ENCODE measurements at places on chromosomes 1 and 21. TPM values are rescaled to one million over a fixed set of nuclear protein-coding genes. Genes with fewer than 3 reads are reported as not detected.

Gene PFDN2
- 84.2 TPM for polyA plus RNA-seq

Gene KRTAP23-1
- not detected for polyA plus RNA-seq

Gene DMRTA2
- not detected for polyA plus RNA-seq

Gene PTPN22
- 0.21 TPM for polyA plus RNA-seq

Gene GREM2
- 2.1 TPM for polyA plus RNA-seq

Gene OTUD7B
- polyA plus RNA-seq: 11.5 TPM

Gene FBXO2
- polyA plus RNA-seq: 1.3 TPM

Gene DYNLT5
- polyA plus RNA-seq: 0.71 TPM

Gene WDR64
- polyA plus RNA-seq: not detected

Gene MIXL1
- 0.21 TPM for polyA plus RNA-seq

Gene OR14K1
- not detected for polyA plus RNA-seq

Gene NTNG1
- 0.32 TPM for polyA plus RNA-seq

Gene CD101
- polyA plus RNA-seq: not detected

Gene KCNJ9
- polyA plus RNA-seq: not detected

Gene CELA2A
- not detected for polyA plus RNA-seq

Gene C1orf141
- polyA plus RNA-seq: not detected

Gene MRPS14
- polyA plus RNA-seq: 40.8 TPM

Gene NBPF4
- not detected for polyA plus RNA-seq

Gene NLRP3
- polyA plus RNA-seq: 0.06 TPM

- no peak for DNase-seq
Observed at GRCh38 chr1:80225510-80225909, 1219.0 kb upstream of the ADGRL4 start.

DNA sequence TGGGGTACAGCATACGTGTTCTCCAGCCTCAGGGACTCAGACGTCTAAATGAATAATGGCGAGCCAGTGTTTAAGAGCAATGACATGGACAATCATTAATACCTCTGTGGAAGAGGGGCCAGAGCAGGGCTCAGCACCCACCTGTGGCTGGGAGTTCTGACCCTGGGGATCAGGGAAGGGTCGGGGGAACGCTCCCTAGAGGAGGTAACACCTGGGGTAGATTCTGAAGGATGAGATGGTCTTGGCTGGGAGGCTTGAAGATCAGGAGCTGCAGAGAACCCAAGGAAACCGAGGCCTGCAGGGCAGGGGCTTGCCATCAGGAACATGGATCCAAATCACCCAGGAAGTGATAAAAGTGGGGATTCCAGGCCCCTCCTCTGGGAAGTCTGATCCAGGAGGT is 138.2 kb upstream of the RUNX3 start:
- no peak for DNase-seq

DNA sequence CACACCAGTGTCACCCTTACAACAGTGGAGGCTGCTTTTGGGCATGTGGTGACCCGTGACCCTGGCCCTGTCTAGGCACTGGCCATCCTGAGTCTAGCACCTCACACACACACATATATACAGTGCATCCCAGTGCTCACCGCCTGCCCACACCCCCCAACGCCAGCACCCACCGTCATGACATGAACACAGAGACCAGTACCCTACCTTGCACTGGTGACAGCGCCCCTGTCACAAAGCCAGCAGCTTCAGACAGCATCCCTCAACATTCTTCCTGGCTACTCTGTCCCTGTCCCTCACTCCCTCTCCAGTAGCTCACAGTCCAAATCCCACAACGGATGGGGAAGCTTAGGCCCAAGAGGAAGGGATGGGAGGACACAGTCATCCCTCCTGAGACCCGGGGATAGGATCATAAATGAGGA is 27.1 kb downstream of the AHDC1 start:
- DNase-seq: no peak

GRCh38 chr1:207495801-207496792 is at the start of gene CR1:
TSS of gene CR1 (plus strand) at chr1:207496157. CDS start at chr1:207496268, 111 bp downstream.
- DNase-seq: no peak

DNA sequence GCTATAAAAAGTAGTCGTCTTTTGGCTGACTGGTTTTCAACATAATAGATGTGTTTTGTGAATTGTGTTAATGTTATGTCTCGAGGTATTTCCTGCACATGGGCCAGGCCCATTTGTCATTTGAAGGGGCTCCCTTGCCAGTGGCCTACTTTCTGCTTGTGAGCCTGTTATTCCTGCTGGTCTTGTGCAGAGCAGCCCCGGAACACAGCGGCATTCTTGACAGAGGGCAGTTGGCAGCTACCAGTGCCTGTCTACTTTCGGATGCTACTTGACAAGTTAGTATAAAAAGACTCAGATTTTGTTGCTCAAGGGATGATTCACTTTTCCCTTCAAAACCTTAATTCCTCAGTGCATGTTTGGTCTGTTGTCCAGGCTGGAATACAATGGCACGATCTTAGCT is 28.5 kb downstream of the PGM1 start:
- no peak for DNase-seq

DNA sequence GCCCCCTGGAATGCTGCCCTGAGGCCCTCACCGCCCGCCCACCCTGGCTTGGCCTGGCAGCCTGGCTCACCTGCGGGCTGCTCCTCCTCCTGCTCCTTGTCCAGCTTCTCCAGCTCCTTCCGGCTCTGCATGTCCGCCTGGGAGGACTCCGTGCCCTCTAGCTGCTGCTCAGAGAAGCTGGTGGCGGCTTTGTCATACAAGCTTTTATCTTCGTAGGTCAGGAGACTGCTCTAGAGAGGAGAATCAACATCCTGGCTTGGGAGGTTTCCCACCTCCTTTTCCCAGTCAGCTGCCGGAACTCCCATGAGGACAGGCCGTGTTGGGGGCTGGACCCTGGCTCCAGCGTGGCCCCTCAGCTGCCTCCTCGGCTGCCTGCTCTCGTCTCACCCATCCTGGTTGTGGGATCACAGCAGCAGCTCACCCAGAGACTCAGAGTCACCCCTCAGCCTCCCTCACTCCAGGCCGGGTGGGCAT is 36.6 kb upstream of the TMEM52 start:
- DNase-seq: no peak

DNA sequence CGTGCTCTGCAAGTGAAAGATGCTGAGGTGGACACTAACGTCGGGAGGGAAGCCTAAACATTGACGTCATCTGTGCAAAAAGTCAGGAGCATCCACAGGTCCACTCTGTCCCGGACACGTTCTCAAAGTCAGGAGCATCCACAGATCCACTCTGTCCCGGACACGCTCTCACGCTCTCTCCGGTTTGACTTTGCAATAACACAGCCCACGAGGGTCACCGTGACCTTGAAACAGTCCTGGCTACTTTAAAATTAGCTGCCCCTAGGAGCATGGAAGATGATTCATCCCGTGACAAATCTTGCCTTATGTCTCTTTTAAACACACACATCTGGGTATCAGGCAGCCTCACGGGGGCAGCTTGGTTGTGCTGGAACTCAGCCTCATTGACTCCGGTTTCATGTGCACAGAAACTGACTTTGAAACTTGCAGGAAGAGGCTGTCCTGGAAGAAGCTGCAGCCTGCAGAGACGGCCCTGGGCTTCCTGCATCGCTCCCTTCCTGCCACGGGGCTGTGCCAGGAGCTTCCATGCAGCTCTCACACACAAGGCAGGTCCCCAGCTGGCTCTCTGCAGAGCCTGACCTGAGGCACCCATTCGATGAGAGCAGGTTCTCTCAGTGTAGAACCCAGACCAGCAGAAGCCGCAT is 18.1 kb upstream of the COL18A1 start:
- peak; percentile 87 for DNase-seq

DNA sequence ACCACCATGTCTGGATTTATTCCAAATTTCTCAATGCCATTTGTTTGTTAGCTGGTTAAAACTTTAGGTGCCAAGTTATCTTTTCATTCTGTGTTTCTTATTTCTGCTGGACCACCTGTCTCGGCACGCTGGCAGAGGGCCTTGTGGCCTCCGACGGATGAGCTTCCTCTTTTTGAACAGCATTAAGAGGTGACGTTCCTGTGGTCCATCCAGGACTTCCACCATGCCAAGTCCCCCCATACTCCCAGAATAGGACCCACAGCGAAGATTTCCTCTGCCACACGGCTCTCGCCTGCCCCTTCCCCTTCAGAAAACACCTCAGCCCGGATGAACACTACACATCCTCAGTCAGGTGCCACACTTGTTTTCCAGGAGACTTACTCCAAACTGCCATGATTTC is 73.8 kb downstream of the NTPCR start:
- no peak for DNase-seq

DNA sequence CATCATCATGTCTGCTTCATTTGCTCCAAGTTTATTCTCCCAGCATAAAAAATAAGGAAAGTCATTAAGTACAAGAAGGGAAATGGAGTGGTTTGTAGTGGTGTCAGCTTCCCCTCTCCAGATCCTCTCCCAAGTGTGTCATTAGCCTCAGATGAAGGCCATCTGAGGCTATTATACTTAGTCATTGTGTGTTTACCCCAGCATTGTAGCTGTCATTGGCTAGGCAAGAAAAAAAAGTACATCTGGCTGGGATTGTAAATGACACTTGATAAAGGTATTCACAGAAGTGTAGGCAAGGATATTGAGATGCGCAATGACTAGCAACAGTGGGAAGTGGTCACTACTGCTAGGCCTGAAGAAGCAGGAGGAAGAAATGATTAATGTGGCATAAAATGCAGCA is 316.9 kb upstream of the SGIP1 start:
- no peak for DNase-seq

- no peak for DNase-seq
Observed at GRCh38 chr1:89440911-89441310, 77.1 kb downstream of the GBP6 start.

- DNase-seq: no peak
Observed at GRCh38 chr1:100866041-100866900, 28.4 kb downstream of the EXTL2 start.

DNA sequence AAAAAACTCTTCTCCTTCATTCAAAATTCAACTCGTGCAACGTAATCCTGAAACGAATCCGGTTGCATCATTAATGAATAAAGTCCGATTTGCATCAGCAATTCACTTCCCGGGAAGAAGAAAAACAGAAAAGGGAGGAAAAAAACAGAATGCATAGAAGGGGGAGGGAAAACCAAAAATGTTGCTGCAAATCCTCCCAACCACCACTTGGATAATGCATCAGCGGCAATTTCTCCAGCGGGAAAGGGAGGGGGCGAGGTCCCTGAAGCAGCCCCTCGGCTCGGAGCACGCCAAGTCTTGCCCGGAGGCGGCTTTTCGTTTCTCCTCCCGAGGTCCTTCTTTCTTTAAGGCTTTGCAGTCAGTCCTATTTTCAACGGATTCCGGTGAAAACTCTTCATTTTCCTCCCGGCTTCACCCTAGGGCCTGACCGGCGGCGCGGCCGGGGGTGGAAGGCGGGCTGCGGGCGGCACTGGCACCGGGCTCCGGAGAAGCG is 723 bp downstream of the CDC42BPA start:
- DNase-seq: no peak

GRCh38 chr1:27070390-27071048 is 57.9 kb upstream of the TENT5B start:
- DNase-seq: no peak

DNA sequence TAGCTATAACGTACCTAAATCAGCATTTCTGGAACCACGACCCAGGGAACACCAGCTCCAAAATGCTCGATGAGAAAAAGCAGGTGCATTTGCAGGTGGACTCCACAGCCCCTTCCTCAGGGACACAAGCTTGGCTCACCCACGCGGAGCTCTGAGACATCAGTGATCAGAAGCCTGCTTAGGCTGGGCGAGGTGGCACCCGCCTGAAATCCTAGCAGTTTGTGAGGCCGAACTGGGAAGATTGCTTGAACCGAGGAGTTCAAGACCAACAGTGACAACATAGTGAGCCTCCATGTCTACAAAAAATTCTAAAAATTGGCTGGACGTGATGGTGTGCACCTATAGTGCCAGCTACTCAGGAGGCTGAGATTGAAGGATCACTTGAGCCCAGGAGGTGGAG is 2.5 kb upstream of the TSPEAR start:
- no peak for DNase-seq

GRCh38 chr1:101588677-101589076 is 351.9 kb downstream of the S1PR1 start:
- no peak for DNase-seq
